ENCODE measurements at places on chromosomes 1 and 21.

DNA sequence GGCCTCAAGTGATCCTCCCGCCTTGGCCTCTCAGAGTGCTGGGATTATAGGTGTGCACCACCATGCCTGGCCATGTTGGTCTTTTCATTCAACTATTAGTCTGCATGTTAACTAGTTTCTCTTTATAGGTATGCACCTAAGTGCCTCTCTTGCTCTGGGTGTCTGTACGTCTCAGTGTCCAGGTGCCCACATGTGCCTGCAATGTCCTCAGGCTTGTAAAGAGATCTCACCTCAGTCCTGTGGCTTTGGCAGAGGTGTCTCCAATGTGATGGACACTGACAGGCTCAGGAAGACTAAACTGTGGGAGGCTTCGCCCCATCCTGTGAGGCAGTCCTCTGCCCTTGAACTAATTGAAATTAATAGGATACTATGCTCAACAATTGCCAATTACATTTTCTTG is 526.3 kb downstream of the PTPRU start:
- DNase-seq = no peak

- no peak for DNase-seq
Measured at GRCh38 chr1:94144836-94145235, 23.9 kb upstream of the ABCA4 start.

DNA sequence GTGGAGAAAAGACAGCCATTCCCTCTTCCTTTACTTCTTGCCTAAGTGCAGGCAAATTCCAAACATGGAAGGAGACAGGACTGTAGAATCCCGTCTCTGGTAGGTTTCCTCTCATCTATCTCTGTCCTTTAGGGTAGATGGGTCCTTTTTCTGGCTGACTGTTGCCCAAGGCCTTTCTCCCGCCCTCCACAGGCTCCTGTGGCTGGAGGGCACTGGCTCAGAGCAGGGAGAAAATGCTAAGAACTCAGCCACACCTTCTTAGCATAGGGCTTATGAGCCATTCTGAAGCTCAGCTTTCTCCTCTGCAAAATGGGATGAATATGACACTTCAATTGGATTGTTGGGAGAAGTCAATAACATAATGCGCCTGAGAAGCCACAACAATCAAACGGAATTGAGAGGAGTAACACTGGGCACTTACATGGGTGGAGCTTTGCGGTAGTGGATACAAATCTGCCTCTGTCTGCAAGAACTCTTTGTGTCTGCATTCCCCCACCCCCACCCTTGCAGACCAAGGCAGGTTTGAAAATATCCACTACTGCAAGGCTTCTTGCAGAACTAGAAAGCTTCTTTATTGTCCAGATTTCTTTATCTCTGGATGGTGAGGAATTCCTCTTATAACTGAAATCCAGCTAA is 94.7 kb downstream of the CSMD2 start:
- DNase-seq = no peak

- peak; percentile 30 for DNase-seq
Measured at GRCh38 chr21:45138199-45139002, 64.0 kb downstream of the ADARB1 start.

- DNase-seq = peak; percentile 80
Measured at GRCh38 chr1:111755331-111756123, at the start of gene DDX20. DDX20 (plus strand) TSS chr1:111755901; CDS start chr1:111755925, 24 bp downstream.

GRCh38 chr1:164735315-164736052 is 176.5 kb downstream of the PBX1 start:
- DNase-seq = no peak

DNA sequence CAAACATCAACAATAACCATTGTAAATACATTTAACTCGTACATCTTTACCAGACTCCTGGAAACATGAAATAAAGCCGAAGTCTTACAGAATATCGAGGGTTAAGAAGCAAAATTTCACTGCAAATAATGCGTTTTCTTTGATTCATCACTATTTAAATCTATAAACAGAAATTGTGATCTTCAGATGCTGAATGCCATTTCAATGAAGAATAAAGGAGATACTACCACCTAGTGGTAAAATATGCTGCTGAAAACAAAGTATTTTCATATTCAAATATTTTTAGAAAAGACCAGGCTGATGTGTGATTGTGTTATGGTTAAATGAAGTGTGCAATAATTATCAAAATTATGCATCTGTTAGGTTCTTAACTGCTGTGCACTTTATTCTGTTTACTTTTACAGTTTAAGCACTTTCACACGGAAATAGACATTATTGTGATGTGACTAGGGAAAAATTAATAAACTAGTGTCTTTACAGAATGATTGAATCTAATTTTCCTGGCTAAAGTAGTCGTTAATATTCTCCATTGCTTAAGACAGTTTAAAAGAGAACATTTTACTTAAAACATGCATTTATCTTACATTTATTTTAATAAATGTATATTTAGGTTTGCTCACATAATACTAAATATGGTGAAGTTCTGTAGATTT is 1093.1 kb downstream of the MRPL39 start:
- no peak for DNase-seq

- no peak for DNase-seq
Measured at GRCh38 chr1:105138458-105138893, 1388.8 kb downstream of the AMY1C start.

DNA sequence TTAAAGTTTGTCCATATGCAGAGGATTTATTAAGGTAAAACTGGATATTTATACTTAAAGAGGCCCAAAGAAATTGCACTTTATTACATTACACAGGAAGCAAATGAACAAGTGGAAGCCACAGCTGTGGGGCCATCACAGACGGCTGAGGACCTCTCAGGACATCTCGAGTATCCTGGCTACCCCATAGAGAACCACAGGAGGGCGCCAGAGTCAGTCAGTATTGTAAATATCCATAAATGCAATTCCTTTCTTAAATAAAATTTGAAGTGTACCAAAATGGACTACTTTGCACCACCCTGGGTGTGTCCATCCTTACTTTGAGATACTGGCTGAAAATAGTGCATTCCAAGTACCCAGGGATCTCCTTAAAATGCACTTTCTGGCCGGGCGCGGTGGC is 257.2 kb downstream of the MRPL39 start:
- no peak for DNase-seq

DNA sequence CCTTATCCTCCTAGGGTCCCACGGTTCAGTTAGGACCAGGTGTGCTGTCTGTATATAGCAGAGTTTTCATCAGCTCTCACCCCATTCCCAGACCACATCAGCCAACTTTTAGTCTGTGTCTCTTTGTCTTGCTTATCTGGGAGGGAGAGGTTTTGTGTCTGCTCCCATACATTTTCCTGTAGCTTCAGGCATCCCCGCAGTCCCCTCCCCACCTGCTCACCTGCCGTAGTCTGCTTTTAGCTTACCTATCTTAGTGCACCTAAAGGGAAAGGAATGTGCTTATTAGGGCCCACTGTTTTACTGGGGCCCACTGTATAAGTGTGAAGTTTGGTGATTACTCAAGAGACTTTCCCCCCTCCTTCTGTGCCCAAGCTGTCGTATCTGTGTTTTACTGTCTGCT is 225.1 kb downstream of the PLA2G4A start:
- DNase-seq = no peak

- no peak for DNase-seq
Measured at GRCh38 chr1:164191191-164191590, 367.8 kb upstream of the PBX1 start.

- no peak for DNase-seq
Measured at GRCh38 chr1:161915051-161915503, 108.6 kb downstream of the OLFML2B start.

GRCh38 chr1:223110952-223111351 is 32.1 kb downstream of the TLR5 start:
- DNase-seq = no peak

DNA sequence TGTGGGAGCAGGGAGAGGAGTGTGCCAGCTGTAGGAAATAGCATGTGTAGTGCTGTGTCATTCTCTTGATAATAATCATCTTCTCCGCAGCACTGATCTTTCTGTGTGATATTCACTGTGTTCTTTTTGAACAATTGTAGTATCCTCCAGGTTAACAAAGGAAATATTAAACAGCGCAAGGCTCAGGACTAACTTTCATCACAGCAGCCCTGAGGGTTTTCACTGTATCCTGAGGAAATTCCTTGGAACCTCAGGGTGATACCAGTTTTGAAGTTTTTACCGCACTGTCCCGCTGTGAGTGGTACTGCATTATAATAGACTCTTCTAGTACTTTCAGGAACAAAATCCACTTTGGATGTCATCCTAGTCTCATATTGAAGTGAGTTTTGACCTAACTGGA is 228.4 kb upstream of the COA6 start:
- no peak for DNase-seq

- peak; percentile 38 for DNase-seq
Measured at GRCh38 chr1:167447521-167448136, 70.7 kb downstream of the CD247 start.

- no peak for DNase-seq
Measured at GRCh38 chr1:40633931-40634376, 31.5 kb downstream of the RIMS3 start.

- no peak for DNase-seq
Measured at GRCh38 chr1:7479571-7479970, 291.5 kb upstream of the VAMP3 start.

GRCh38 chr1:154574716-154575115 is 7.1 kb downstream of the CHRNB2 start:
- DNase-seq = no peak

DNA sequence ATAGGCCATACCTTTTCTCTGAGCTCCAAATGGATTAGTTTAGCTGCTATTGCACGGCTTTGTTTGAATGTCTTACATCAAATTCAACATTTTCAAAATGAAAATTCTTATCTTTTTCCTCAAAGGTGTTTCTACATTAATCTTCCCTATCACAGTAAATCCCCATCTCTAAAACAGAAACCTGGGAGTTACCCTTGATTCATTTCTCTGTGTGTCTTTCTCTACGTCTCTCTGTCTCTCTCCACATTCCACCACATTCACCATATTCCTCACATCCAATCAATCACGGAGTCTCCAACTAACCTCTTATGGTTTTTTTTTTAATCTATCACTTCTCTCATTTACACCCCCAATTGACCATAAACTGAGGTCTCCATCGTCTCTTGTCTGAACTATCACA is 24.1 kb downstream of the PTGER3 start:
- DNase-seq = no peak

GRCh38 chr1:155678027-155678426 is 10.5 kb downstream of the YY1AP1 start:
- no peak for DNase-seq

- DNase-seq = no peak
Measured at GRCh38 chr1:109895720-109896504, 14.7 kb upstream of the CSF1 start.

DNA sequence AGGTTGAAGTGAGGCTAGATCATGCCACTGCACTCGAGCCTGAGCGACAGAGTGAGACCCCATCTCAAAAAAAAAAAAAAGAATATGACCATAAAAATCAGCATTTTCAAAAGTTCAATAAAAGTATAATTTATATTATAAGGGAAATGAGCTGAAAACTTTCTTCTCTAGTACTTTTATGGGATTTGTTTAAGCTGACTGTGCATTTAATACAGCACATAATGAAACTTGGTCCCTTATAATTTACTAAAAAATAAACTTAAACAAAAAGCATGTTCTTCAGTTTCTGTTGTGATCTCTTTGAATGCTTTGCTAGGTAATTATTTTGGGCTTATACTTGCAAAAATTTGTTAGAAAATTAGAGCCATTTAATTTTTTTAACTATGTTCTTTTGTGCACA is 77.8 kb downstream of the NCAM2 start:
- no peak for DNase-seq

DNA sequence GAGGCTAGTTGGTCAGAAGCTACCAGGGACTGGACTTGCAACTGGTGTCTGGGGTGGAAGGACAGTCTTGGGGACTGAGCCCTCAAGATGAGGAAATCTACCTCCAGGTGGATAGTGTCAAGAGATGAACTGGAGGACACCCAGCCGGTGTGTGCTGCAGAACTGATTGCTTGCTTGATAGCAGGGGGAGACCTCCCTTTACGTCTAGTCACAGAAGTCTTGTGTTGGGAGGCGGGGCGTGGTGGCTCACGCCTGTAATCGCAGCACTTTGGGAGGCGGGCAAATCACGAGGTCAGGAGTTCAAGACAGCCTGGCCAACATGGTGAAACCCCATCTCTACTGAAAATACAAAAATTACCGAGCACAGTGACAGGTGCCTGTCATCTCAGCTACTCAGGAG is 4.9 kb downstream of the RCC2 start:
- no peak for DNase-seq

- no peak for DNase-seq
Measured at GRCh38 chr1:166814611-166815010, 24.7 kb upstream of the POGK start.
